ENCODE measurements at places on chromosomes 3 and 15. TPM values are rescaled to one million over a fixed set of nuclear protein-coding genes. Genes with fewer than 3 reads are reported as not detected.

DNA sequence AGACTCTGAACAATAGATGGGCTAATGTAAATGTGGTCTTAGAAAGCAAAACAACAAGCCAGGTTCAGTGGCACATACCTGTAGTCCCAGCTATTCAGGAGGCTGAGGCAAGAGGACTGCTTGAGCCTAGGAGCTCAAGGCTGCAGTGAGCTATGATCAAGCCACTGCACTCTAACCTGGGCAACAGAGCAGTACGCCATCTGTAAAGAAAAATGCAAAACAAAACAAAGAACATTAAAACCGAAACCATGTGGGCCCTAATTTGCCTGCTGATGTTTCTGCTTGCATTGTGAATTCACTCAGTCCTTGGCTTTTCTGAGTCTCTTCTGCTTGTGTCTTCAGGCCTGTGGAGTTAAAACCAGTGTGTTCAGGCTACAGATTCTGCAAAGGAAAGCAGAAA, 56.7 kb downstream of the CCNL1 start:
- no peak for DNase-seq
- no peak overlapping the region for H3K27ac ChIP-seq
- peaks cover 13% of the 10 kb centered on the region for H3K4me1 ChIP-seq
- no peaks in the 10 kb centered on the region for H3K36me3 ChIP-seq
- H3K27me3 ChIP-seq = no peaks in the 10 kb centered on the region

GRCh38 chr3:174102866-174103265, 705.3 kb downstream of the NLGN1 start:
- no peak for DNase-seq
- H3K36me3 ChIP-seq = no peaks in the 10 kb centered on the region
- no peaks in the 10 kb centered on the region for H3K4me1 ChIP-seq
- no peak overlapping the region for H3K4me3 ChIP-seq

GRCh38 chr3:142366434-142366833, 81.4 kb downstream of the XRN1 start:
- no peak overlapping the region for H3K4me3 ChIP-seq
- no peak overlapping the region for H3K27ac ChIP-seq
- H3K4me1 ChIP-seq = no peaks in the 10 kb centered on the region
- H3K36me3 ChIP-seq = peaks cover 58% of the 10 kb centered on the region
- H3K27me3 ChIP-seq = no peaks in the 10 kb centered on the region

DNA sequence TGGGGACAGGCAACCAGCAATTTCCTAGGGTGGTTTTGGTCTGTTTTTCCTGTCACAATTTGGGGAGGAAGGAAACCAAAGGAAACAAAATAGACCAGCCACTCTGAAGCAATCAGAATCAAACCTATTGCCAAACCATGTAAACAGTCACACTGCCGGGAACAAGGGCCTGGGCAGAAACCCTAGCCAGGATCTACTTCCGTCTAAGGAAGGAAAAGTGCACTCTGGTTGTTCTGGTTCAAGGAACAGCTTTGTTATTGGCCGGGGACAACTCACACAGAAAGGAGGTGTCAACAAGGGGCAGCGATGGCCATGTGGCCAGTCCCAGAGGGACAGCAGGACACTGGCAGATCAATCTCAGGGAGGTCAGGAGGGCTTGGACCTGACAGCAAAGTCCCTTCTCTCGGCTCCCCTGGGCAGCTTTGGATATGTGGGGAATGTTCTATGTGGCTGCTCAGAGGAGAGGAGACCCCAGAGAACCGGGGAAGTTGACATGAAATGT, 17.5 kb upstream of the RAD18 start:
- H3K27ac ChIP-seq = no peak overlapping the region
- H3K4me3 ChIP-seq = no peak overlapping the region
- no peaks in the 10 kb centered on the region for H3K27me3 ChIP-seq
- peaks cover 3% of the 10 kb centered on the region for H3K4me1 ChIP-seq
- DNase-seq = no peak

DNA sequence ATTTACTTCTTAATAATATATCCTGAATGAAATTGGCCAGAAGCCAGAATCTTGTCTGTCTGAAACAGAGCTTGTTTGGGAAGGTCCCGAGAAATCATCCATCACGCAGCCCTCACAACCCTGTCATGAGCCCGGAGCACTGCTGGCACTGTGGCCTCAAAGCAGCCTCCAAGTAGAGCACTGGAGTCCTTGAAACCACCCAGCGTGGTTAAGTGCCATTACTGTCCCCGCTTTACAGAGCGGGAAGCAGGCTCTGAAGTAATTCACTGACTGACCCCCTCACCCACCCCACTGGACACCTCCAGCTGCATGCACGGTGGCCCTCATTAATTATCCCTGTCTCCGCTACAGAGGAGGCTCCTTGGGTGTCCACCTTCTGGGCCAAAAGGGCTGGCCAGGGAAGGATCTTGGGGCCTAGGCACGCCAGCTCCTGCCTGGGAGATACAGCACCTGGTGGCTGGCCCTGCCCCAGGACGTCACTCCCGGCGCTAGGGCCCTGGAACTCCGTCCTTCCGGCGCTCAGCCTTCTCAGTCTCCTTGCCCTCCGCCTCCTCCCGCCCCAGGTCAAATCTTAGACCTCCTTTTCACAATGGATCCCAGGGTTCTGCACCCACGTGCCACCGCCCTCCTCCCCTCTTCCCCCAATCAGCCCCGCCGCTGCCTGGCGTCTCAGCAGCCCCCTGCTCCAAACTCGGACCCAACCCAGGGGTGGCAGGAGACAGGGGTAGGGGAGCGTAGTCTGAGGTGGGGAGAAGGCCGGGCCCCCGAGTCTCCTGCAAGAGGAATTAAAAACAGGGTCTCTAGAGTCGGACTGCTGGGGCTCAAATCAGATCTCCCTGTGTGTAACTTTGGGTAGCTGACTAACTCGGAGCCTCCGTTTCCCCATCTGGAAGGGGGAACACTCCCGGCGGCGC, 1.1 kb downstream of the TKT start:
- DNase-seq = no peak
- H3K4me3 ChIP-seq = peak overlapping the region; percentile 91
- no peaks in the 10 kb centered on the region for H3K36me3 ChIP-seq

DNA sequence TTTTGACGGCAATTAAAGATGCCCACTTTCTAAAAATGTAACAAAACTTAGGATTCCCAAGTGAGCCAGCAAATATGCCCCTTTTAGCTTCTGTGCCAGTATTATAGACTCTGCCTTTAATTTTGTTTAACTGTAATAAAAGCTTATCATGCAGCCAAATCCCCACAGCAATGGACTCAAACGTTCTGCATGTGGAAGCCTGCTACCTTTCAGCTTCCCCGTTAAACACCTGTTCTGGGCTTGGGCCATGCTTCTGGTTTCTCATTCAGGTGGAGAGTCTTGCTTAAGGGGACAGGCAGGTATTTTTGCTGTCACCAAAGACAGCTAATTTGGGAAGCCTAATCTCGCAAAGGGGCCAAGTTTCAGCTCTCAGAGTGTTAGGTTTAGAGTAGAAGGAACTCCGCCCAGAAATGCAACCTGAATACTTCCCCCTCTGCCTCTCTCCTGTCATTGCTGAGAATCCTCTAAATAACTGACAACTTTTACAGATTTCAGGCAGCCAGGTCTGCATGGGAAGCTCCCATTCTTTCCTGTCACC, 399.4 kb upstream of the ATP11B start:
- no peaks in the 10 kb centered on the region for H3K27me3 ChIP-seq
- H3K4me3 ChIP-seq = no peak overlapping the region
- no peaks in the 10 kb centered on the region for H3K36me3 ChIP-seq
- no peaks in the 10 kb centered on the region for H3K4me1 ChIP-seq
- no peak overlapping the region for H3K27ac ChIP-seq

GRCh38 chr15:99536422-99537040, 29.3 kb upstream of the MEF2A start:
- no peaks in the 10 kb centered on the region for H3K27me3 ChIP-seq
- DNase-seq = no peak
- H3K36me3 ChIP-seq = no peaks in the 10 kb centered on the region

DNA sequence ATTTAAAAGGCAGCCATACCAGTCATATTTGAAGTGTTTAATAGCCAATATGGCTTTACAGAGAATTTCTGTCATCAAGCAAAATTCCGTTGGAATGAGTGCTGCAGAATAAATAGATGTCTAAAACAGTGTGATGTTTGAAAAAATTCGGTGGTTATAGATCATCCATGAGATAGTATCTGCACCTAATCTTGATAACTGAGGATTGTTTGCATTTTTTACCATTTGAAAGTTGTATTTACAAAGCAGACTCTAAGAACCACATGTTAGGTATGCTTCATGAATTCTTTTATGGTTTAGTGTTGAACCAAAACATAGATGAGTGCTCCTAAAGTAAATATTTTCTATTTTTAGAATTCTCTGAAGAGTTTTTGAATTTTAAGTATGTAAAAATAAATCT, 476.1 kb downstream of the NAALADL2 start:
- no peak overlapping the region for H3K27ac ChIP-seq
- no peak for DNase-seq
- H3K4me3 ChIP-seq = no peak overlapping the region
- no peaks in the 10 kb centered on the region for H3K27me3 ChIP-seq
- H3K36me3 ChIP-seq = no peaks in the 10 kb centered on the region

- DNase-seq = no peak
- H3K27ac ChIP-seq = no peak overlapping the region
- peaks cover 10% of the 10 kb centered on the region for H3K4me1 ChIP-seq
- H3K27me3 ChIP-seq = no peaks in the 10 kb centered on the region
Observed at GRCh38 chr3:14324224-14324944, 78.0 kb upstream of the SLC6A6 start.

GRCh38 chr3:59555593-59556315, 505.9 kb upstream of the CFAP20DC start:
- H3K4me3 ChIP-seq = no peak overlapping the region
- no peaks in the 10 kb centered on the region for H3K4me1 ChIP-seq
- H3K27me3 ChIP-seq = no peaks in the 10 kb centered on the region
- H3K27ac ChIP-seq = no peak overlapping the region
- DNase-seq = no peak

DNA sequence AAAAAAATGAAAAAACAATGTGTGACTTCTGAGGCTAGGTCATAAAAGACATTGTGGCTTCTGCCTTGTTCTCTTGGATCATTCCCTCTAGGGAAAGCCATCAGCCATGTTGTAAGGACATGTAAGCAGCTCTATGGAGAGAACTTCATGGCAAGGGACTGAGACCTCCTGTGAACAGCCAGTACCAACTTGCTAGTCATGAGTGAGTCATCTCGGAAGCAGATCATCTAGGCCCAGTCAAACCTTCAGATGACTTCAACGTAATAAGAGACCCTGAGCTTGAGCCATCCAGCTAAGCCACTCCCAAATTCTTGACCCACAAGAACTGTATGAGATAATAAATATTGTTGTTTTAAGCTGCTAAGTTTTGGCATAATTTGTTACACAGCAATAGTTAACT, 4.9 kb downstream of the MON1A start:
- no peak overlapping the region for H3K4me3 ChIP-seq
- H3K36me3 ChIP-seq = no peaks in the 10 kb centered on the region
- peaks cover 11% of the 10 kb centered on the region for H3K4me1 ChIP-seq
- DNase-seq = no peak
- no peaks in the 10 kb centered on the region for H3K27me3 ChIP-seq

DNA sequence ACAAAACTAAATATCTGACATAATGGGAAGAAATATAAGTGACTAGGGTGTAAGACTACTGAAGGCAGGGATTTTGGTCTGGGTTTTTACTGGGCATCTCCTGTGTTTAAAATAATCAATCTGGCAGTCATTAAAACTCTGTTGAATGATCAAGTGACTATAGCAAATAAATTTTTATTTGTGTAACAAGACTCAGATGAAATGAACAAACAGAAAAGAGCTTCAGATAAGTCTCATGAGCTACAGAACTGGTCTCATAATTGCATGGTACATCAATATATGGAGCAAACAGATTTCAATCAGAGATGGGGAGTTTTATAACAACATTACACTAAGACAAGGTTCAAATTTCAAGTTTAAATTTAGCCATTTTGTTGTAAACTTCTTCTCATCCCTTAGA, 372.5 kb downstream of the PLCL2 start:
- no peak overlapping the region for H3K27ac ChIP-seq
- no peak overlapping the region for H3K4me3 ChIP-seq
- no peaks in the 10 kb centered on the region for H3K27me3 ChIP-seq
- H3K36me3 ChIP-seq = no peaks in the 10 kb centered on the region

DNA sequence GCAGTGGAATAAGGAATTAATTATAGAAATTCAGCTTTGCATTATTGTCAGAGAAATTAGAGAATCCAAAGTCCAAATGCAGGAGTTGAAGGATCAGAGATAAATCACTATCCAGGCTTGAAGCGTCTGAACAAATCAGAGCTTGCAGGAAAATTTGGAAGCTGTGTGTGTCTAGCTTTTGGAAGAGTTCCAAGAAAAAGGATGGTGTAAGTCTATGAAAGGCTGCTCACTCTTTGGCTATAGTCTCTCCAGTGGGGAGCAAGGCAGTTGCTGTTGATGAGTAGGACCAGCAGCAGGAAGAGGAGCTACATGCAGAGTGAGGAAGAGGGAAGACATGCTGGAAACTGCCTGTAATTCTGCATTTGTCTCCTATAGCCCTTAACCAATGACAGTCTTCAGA, 464.3 kb upstream of the GRM7 start:
- DNase-seq = no peak
- no peaks in the 10 kb centered on the region for H3K27me3 ChIP-seq
- H3K4me3 ChIP-seq = no peak overlapping the region
- H3K27ac ChIP-seq = no peak overlapping the region
- H3K4me1 ChIP-seq = no peaks in the 10 kb centered on the region
- no peaks in the 10 kb centered on the region for H3K36me3 ChIP-seq

- H3K4me1 ChIP-seq = no peaks in the 10 kb centered on the region
- H3K4me3 ChIP-seq = no peak overlapping the region
Observed at GRCh38 chr15:40463886-40464545, 6.8 kb upstream of the CHST14 start.

- no peaks in the 10 kb centered on the region for H3K36me3 ChIP-seq
- DNase-seq = no peak
- H3K27me3 ChIP-seq = no peaks in the 10 kb centered on the region
- no peak overlapping the region for H3K4me3 ChIP-seq
Observed at GRCh38 chr3:150169330-150169940, 198.7 kb upstream of the PFN2 start.

The HHATL gene
- polyA plus RNA-seq = not detected

The CMTM7 gene
- 148 TPM for polyA plus RNA-seq

The PIGB gene
- 15.3 TPM for polyA plus RNA-seq

The KCNAB1 gene
- polyA plus RNA-seq = 0.08 TPM

The RBPMS2 gene
- polyA plus RNA-seq = not detected

The TGM4 gene
- not detected for polyA plus RNA-seq

The NAALADL2 gene
- polyA plus RNA-seq = not detected

The FNDC3B gene
- 36.1 TPM for polyA plus RNA-seq

The NTRK3 gene
- polyA plus RNA-seq = not detected

The CELSR3 gene
- polyA plus RNA-seq = 0.95 TPM

Data from CD14-positive monocyte (primary cell).